ENCODE measurements at places on chromosomes 7 and 10.

- DNase-seq = no peak
Measured at GRCh38 chr10:34526758-34527730, 288.1 kb downstream of the PARD3 start.

- DNase-seq = no peak
Measured at GRCh38 chr7:44401692-44402091, 76.3 kb upstream of the CAMK2B start.

DNA sequence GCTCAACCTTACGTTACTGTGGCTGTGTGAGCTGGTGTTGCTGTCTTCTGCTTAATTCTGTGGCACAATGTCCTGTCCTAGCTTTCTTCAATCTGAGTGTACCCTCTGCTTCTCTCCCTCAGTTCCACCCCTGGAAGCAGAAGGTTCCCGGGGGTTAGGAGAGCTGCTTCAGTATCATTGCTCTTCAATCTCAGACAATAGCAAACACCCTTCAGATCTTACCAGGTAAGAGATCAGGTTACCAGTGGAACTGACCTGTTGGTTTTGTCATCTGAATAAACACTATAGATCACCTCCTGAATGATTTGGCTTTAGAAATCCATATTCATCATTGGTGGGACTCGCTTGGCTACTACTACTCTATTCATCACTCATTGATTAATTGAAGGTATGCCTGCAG, 48.4 kb downstream of the DNAJB9 start:
- no peak for DNase-seq

- no peak for DNase-seq
Measured at GRCh38 chr7:30285067-30285535, 704 bp downstream of the ZNRF2 start.

GRCh38 chr7:148719753-148720152, 21.1 kb downstream of the CUL1 start:
- no peak for DNase-seq

- no peak for DNase-seq
Measured at GRCh38 chr7:93119191-93119905, 1.6 kb upstream of the SAMD9 start.

GRCh38 chr7:19747740-19748339, 25.6 kb downstream of the TMEM196 start:
- DNase-seq = peak; percentile 3

DNA sequence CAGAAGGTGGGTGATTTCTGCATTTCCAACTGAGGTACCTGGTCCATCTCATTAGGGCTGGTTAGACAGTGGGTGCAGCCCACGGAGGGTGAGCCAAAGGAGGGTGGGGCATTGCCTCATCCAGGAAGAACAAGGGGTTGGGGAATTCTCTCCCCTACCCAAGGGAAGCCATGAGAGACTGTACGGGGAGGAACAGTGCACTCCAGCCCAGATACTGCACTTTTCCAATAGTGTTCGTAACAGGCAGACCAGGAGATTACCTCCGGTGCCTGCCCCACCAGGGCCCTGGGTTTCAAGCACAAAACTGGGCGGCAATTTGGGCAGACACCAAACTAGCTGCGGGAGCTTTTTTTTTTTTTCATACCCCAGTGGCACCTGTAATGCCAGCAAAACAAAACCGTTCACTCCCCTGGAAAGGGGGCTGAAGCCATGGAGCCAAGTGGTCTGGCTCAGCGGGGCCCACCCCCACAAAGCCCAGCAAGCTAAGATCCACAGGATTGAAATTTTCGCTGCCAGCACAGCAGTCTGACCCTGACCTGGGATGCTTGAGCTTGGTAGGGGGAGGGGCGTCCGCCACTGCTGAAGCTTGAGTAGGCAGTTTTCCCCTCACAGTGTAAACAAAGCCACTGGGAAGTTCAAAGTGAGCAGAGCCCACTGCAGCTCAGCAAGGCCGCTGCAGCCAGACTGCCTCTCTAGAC, 31.2 kb downstream of the ARMC10 start:
- DNase-seq = no peak

GRCh38 chr10:93363891-93364648, 118.1 kb downstream of the MYOF start:
- DNase-seq = no peak

GRCh38 chr10:99981581-99982199, 28.1 kb downstream of the DNMBP start:
- no peak for DNase-seq

- no peak for DNase-seq
Measured at GRCh38 chr7:151444632-151445031, 4.7 kb upstream of the CRYGN start.

DNA sequence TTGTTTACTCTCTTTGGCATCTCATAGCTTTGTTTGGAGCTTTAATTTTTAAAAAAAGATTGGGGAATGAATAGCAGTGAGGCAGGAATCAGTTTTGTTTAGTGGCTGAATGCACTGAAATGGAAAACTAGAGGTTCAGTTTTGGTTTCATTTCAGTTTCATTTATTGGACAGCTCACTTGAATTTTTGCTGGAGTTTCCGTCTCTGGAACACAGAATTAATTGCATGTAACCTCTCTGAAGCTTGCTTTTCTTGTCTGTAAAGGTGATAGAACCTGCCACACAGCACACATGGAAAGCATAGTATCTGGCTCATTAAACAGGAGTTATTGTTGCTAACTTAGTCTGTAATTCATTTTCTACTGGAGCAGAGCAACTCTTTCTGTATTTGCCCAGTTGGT, 7.1 kb downstream of the GRM8 start:
- DNase-seq = no peak

DNA sequence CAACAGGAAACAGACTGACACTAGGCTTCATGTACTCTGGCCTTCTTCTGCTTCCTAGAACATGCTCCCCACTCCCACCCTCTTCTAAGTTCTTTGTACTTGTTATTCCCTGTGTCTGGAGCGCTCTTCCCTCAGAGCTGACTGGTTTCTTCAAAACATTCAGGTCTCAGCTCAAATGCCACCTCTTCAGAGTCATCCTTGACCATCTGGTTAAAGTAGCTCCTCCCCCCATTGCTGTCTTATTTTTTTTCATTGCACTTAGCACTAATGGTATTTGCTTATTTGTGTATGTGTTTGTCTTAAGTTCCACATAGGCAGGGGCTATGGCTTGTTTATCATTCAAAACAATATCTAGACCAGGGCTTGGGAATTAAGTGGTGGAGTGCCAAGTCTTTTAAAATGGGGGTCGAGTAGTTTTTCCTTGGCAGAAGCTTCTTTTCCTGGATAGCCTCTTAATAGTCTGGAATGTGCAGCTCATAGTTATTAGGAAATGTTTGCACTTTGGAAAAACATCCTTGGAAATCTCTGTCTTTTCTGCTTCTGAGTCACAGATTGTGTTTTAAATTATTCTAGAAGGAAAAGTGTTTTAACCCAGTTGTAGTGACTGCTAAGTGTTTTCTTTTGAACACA, 60.0 kb downstream of the RALA start:
- DNase-seq = no peak

DNA sequence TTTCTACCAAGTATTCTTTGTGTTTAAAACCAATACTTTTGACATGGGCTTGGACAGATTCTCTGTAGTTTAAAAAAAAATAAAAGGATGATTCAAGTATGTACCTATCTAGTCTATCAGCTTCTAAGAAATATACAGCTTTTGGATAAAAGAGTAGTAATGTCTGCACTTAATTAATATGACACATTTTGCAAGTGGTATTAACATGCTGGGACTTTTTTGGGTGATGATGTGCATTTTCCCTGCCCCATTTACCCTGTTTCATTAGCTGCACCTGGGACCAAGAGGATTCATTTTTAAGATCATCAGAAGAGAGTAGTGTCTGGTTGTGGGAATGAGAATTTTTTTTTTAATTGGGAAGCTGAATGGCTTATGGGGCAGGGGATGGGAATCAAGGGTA, 236.2 kb upstream of the KLF14 start:
- DNase-seq = no peak

DNA sequence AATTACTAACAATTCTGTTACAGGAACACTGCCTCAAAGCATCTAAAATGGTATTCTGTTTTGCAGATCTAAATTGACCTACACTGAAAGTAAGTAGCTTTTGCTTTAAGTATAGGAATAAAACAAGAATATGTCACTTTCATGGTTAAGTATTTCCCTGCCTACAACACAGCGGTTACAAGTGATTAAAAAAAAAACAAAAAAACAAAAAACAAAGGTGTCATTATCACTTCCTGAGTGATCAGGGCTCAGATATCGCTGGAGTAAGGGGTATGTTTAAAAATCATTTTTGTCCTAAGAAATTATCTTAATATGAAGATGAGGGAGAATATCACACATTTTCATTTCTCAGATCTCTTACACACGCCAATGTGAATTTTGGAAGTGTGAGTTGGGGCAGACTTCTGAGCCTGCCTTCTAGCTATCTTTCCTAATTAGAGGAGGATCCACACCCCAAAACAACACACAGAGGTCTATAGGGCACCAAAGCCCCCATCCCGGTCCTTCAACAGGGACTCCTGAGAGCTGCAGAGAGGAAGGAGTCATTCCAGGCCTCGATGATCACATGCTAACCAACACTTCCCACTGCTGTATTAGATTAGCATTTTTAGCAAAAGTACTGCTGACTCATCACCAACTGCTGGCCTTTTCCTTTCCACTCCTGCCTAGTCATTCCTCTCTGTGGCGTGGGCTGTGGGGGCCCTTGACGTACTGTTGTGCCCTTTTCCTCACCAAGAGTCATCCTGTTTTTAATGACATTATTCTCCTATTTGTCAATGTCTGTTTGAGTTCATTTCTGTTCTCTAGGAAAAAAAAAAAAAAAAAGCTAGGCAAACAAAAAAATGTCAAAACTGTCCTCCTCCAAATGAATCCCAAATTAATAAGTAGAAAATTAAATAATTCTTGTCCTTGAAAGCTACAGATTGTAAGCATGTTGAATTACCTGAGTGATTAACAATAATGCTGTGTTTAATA, 31.2 kb downstream of the PRTFDC1 start:
- DNase-seq = no peak

DNA sequence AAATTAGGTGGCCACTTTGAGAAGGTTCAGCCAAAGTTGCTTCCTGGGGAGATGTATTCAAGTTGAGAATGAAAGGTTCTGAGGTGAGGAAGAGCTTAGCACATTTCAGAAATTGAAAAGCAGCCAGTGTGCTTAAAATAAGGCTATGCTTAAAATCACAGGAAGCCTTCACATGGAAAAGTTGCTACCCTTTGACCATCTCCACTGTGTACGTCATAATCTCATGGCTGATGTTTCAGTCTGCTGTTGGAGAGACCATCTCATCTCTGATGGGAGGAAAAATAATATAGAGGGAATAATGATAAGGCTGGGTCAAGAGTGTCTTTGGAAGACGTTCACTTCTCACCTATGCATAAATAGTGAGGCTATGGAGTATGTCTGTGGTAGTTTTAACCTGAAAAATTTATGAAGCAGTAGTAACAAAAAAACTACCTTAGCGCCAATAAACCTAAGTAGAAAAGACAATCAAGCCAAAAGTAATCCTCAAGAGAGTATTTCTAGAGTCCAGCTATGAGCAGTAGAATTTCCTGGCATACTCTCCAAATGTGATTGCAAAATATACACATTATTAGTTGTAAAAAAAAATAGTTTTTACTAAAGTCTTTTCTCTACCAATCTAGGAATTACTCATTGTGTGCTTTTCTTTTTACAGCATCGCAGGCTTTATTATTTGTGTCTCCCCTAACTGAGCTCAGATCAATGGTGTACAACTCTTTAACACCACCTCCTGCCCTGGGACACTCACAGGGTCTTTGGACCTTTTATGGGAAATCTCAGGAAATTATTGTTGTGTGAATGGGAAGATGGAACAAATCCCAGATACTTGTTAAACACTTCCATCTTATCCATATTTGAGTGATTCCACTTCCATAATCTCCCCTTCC, 435.2 kb upstream of the LRGUK start:
- DNase-seq = no peak

DNA sequence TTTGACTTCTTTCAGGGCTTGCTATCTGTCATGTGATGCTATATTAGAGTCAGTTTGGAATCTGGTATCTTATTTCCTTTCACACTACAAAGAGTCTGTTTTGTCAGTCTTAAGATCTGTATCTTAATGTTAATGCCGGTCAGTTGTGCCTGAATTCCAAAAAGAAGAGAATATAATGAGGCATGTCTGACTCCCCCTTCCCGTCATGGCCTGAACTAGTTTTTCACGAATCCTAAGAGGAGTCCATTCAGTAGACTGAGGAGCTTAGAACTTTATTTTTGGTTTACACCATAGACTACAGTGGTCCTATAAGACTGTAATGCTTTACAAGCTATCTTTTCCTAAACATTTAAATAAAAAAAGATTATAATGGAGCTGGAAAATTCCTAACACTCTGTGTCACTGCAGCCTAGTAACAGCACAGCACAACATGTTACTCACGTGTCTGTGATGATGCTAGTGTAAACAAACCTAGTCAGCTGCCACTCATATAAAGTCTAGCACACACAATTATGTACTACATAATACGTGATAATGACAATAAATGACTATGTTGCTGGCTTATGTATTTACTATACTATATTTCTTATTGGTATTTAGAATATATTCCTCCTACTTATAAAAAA, 50.6 kb downstream of the VPS41 start:
- no peak for DNase-seq

- no peak for DNase-seq
Measured at GRCh38 chr10:107072786-107073185, 91.7 kb downstream of the SORCS1 start.

GRCh38 chr7:104643587-104644217, 315.3 kb downstream of the LHFPL3 start:
- DNase-seq = peak; percentile 11

DNA sequence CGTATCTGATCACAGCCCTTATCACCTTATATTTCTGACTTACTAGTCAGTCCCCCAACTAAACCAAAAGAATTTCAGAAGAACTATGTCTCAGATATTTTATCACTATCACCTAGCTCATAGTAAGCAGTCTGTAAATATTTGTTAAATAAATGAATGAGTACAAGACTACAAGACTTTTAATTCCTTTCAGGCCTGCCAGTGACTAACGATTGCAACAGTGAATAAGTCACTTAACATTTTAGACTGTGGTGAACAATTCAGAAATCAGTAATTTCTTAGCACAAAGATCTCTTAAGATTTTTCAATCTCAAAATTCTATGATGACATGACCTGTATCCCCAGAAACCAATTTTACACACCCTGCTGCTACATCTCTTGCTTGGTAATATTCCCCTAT, 162.2 kb downstream of the IMMP2L start:
- no peak for DNase-seq

DNA sequence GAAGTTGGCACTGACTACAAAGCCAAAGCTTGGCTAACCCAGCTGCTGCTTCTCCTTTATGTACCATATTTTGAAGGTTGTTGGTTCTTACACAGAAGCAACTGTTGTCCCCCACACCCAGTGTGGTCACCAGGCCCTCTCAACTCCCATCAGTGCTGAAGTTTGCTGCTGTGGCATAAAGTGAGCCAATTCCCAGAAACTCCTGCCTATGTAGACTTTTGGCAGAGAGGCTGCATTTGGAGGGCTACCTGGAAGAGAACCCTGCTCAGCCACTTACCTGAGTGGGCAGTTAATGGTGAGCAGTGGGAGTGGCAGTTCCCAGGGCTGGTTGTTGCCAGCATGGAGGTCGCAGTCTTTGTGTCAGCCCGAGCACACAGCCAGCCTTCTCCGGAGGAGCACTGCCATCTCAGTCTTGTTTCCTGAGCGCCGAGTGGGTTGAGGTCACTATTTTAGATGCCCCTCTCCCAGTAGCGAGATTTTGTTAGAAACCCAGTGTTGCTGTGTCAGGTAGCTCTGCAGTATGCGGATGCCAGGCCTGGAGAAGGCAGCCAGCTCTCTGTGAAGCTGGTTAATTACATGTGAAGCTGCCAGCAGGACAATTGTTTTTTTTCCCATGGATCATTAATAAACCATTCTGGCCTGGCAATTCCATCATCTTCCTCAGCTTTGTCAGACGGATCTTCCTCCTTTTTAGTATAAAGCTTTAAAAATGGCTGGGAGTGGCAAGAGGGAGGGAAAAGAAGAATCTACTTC, 24.5 kb downstream of the LRRC4 start:
- no peak for DNase-seq
